Head of caudate nucleus (tissue), 42 donors: ENCODE measurements at places on chromosomes 6 and 20.
A peak's percentile ranks its signal among the peaks of the same experiment; 100 is the strongest.

- DNase-seq: no peak
Observed at GRCh38 chr6:127120023-127120786, 1.7 kb downstream of the RSPO3 start.

- no peak for DNase-seq
Observed at GRCh38 chr20:47782076-47782475, 3.2 kb downstream of the SULF2 start.

- DNase-seq: no peak
Observed at GRCh38 chr6:148998704-148999103, 251.9 kb downstream of the UST start.

DNA sequence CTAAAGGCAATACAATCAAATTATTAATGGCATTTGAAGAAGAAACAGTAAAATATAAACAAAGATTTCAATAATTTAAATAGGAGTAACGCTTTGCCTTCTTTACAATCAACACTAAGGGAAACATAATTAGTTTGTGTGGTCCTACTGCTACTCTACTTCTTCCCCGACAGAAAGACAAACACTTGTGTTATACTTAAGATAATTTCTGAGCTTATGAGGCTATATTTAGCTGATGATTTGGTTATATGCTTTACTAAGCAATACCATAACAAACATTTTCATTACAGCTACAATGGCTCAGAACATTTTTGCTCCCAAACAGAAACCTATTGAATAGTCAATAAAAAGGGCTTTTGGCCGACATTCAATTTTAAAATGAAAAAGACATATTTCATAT, 1217.2 kb upstream of the GJE1 start:
- no peak for DNase-seq

DNA sequence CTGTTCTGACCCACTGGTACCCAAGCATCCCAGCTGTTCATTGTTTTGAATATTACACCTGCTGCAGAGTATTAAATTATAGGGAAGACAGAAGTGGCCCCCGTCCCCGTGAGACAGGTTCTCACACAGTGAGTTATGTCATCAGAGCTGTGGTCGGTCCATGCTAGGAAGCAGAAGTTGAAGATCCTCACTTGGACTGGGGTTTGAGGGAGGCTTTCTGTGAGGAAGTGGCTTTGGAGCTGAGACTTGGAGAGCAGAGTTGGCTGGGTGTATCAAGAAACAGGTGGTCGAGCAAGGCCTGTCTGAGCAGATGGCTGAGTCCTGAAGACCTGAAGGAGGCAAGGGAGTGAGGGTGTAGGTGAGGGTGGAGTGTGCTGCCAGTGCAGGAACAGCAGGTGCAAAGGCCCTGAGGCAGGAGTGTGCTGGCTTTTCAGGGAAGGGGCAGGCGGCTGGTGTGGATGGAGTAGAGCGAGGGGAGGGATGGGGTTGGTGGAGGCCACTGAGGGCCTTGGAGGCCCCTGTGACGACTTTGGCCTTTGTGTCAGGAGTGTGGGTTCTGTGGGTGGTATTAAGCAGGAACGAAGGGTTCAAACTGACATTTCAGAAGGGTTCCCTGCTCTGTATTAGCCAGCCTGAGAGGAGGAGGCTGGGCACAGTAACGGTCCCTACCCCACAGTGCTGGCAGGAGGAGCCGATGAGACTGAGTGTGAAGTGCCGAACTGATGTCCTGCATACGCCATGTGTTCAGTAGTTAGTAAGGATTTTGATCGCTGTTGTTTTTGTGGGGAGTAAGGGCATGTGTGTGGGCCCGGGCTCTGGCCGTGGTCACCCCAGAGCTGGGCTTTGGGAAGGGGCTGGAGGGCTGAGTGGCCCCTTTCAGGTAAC, 11.8 kb downstream of the SRC start:
- DNase-seq: no peak

DNA sequence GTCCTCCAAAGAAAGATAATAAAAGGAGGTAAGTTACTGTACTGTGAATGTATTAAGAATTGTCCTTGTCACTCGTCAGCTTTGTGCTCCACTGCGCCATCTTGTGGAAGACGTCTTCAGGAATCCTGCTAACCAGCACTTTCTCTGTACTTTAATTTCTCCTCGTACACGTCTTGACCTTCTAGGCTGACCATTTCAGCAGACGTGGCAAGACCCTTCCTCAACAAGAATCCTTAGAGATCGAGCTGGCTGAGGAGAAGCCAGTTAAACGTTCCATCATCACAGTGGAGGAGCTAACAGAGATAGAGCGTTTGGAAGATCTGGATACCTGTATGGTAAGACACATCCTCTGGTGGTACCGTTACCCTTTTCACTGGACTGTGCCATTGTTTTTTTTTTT, 95.5 kb upstream of the SCGN start:
- DNase-seq: peak; percentile 88
